ENCODE measurements at places on chromosomes 2 and 18.

GRCh38 chr2:20585359-20585709 lies 65.6 kb downstream of the HS1BP3 start:
- DNase-seq, result no peak

- DNase-seq, result no peak
Measured at GRCh38 chr18:62500966-62501591, 21.7 kb upstream of the ZCCHC2 start.

DNA sequence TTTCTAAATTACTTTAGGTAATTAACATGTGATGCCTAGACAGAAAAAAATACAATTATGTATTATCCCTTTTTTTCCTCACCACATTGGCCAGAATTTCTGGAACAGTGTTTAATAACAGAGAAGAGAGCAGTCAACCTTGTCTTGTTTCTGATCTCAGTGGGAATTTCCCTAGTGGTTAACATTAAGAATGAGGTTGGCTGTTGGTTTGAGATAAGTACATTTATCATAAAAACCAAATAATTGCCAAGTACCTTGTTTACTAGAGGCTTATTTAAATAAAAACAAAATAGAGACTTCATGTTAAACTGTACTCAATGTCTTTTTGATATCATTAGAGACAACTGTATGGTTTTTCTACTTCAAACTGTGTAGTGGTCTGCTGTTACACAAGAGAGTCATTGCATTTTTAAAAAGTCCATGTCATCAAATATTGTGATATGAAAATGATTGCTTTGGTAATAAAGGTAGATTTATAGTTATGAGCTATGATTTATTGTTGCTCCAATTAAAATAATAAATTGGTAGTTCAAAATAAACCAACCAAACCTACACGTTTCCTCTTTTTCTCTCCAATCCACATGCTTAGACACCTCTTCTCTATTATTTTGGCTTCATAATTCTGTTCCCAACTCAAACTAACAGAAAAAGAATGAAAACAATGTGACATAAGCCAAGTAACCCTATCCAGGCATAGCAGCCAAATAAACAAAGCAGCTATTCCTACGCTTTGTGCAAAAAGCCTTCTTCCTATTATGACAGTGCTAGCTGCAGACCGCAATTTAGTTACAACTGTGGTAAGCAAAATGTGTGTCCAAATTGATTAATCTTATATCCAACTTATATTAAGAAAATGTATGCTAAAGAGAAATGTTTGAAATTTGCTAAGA lies 20.9 kb upstream of the TANK start:
- DNase-seq, result peak; percentile 19

- DNase-seq, result no peak
Measured at GRCh38 chr2:1648241-1649102, 95.8 kb downstream of the PXDN start.

GRCh38 chr18:32771169-32771751 lies 1.6 kb downstream of the KLHL14 start:
- DNase-seq, result no peak

- no peak for DNase-seq
Measured at GRCh38 chr2:102451968-102452367, 21.1 kb upstream of the SLC9A4 start.

DNA sequence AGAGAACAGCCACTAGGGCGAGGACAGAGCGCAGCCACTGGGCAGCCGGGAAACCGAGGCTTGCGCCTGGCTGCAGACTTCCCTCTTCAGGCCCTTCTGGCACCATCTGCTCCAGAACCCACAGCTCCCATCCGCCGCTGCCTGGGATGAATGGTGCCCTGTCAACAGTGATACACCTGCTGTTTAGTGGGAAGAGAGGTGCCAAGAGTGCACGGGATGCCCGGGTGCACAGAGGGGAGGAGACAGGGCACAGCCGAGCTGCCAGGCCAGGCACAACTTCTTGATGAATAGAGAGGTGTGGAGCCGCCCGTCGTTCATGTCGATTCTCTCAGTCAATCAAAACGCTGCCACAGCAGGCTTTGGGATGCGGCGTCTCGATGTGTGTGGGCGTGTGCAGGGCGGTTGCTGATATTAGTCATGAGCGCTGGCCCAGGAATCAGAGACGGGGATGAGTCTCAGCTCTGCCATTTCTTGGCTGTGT lies 39.5 kb downstream of the RRM2 start:
- DNase-seq, result no peak

- no peak for DNase-seq
Measured at GRCh38 chr18:22640281-22640842, 222.6 kb upstream of the CTAGE1 start.

- no peak for DNase-seq
Measured at GRCh38 chr2:159131267-159131913, 155.1 kb downstream of the WDSUB1 start.

- DNase-seq, result peak; percentile 10
Measured at GRCh38 chr2:223247136-223247535, 195.1 kb downstream of the KCNE4 start.

DNA sequence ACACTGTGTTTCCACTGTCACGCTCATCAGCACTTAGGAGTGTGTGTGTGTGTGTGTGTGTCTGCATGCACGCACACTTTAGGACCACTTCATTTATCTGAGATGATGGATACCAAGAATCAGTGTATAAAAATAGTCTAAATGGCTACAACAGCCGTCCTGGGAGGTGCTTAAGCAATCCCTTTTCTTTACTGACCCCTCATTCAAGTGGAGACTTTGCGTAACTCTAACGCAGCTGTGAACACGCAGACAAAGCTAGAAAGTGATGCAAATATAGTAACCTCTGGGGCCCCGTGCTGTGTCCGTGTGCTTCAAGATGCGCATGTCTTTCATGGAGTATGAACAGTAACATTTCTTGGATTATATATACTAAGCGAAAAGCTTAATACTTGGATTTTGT lies 40.4 kb upstream of the RBM44 start:
- no peak for DNase-seq

GRCh38 chr2:186868344-186868743 lies 19.4 kb upstream of the ZSWIM2 start:
- DNase-seq, result no peak

GRCh38 chr18:33123862-33124518 lies 316.5 kb downstream of the CCDC178 start:
- no peak for DNase-seq

DNA sequence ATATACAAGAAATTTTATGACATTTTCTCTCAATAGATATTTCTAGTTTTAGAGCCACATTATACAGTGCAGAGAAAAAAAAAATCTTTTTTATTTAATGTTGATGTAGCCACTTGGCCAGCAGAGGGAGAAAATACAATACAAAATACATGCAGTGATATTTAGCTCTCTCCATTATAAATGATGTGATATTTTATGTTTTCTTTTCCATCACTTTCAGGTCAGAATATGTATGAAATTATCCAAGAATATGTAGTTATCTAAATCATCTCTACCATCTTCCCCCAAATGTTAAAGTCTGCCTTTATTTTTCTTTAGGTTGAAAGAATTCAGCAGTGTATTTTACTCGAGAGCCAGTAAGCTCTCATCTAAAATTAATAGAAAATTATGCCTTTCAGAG lies 533.6 kb upstream of the FSHR start:
- no peak for DNase-seq

DNA sequence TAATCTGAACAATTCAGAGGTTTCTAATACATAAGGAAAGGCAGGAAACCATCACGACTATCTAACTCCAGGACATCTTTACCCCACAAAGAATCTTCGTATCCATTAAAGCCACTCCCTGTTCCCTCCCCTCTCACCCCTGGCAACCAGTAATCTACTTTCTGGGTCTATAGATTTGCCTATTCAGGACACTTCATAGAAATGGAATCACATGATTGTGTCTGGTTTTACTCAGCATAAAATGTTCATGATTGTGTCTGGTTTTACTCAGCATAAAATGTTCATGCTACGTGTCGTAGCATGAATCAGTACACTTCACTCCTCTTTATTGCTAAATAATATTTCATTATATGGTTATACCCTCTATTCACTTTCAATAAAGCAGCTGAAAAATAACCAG lies 11.6 kb downstream of the FECH start:
- no peak for DNase-seq

- DNase-seq, result no peak
Measured at GRCh38 chr2:220572385-220572784, 945.0 kb downstream of the SLC4A3 start.

DNA sequence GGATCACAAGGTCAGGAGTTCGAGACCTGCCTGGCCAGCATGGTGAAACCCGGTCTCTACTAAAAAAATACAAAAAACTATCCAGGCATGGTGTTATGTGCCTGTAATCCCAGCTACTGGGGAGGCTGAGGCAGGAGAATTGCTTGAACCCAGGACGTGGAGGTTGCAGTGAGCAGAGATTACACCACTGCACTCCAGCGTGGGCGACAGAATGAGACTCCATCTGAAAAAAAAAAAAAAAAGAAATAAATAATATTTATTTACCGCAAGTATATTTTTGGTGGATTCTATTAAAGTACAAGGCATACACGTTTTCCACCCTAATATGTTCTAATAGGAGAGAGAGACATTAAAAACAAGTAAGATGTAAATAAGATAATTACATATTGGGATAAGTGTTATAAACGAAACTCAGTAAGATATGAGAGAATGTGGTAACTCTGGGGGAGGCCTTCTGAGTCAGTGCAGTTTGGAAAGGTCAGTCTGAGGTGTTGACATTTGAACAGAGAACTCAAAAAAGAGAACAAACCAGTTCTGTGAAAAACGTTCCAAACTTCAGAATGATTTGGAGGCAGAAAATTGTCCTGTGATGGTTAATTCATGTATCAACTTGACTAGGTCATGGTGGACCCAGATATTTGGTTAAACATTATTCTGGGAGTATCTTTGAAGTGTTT lies 8.8 kb upstream of the POLI start:
- no peak for DNase-seq

DNA sequence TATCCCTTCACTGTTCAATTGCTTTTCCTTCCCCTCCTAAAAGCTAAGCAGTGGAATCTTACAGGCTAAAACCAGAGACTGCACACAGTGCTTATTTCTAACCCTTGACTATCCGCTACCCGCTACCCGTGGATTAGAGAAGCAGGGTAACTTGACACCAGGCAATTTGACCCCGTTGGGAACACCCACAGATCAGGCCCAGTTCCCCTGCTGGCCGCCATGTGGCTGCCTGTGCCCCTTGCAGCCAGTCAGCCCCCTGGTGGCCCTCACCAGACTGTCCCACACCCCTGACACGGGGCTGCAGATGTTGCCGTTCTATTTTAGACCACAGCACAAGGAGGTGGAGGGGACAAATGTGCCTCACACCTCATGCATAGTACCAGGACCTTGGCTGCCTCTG lies 74.8 kb downstream of the TXNL1 start:
- DNase-seq, result no peak
